ENCODE measurements at places on chromosomes 1 and 21. TPM values are rescaled to one million over a fixed set of nuclear protein-coding genes. Genes with fewer than 3 reads are reported as not detected.

The NCAM2 gene
- total RNA-seq, result not detected

DNA sequence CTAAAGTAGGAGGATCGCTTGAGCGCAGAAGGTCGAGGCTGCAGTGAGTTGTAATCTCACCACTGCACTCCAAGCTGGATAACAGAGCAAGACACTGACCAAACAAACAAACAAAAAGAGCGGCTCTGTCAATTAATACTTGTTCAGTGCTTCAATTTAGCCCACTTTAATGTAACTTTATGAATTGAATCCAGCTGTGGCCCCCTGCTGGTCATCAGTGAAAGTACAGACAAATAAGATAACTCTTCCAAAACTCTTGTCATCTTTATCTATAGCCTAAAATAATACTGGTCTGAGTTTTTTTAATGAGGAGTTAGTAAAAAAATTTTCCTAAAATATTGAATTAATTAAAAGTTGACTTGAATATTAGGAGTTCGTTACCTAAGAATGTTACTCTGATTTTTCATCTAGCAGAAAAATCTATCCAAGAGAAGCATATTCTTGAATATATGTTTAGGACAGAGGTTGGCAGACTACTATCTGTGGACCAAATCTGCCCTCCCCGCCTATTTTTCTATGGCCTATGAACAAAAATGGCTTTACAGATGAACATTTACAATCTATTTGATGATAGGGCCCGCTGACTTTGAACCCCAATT lies 26.1 kb downstream of the ATP5PF start:
- peak; percentile 60 for DNase-seq

GRCh38 chr1:110361856-110362255 lies 22.7 kb downstream of the RBM15 start:
- no peak for DNase-seq

The LAMTOR2 gene
- total RNA-seq, result 50.3 TPM

The HSF2BP gene
- total RNA-seq, result 1.5 TPM

- no peak for DNase-seq
These were observed 34.1 kb upstream of the RUNX1 start for GRCh38 chr21:35083246-35083645.
